Right ventricle myocardium inferior (tissue), 1 donor: ENCODE measurements at places on chromosomes 11 and 22. TPM values are rescaled to one million over a fixed set of nuclear protein-coding genes. Genes with fewer than 3 reads are reported as not detected.

DNA sequence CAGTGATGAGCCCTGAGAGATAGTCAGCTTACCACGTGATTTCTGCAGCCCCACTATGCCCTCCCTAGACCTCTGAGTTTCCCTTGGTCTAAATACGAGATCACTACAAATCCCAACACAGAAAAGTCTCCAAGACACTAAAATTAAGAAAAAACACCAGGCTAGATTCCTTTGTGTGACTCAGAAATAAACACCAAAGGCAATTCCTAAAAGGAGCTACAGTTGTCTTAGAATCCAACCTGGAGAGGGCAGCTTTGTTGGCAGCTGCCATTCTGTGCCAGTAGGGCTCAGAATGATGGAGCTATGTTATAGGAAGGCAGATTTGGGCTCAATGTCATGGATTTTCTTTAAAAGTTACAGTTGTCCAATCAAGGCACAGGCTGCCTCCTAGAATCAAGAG is 37.1 kb upstream of the HMGXB4 start:
- DNase-seq = no peak

DNA sequence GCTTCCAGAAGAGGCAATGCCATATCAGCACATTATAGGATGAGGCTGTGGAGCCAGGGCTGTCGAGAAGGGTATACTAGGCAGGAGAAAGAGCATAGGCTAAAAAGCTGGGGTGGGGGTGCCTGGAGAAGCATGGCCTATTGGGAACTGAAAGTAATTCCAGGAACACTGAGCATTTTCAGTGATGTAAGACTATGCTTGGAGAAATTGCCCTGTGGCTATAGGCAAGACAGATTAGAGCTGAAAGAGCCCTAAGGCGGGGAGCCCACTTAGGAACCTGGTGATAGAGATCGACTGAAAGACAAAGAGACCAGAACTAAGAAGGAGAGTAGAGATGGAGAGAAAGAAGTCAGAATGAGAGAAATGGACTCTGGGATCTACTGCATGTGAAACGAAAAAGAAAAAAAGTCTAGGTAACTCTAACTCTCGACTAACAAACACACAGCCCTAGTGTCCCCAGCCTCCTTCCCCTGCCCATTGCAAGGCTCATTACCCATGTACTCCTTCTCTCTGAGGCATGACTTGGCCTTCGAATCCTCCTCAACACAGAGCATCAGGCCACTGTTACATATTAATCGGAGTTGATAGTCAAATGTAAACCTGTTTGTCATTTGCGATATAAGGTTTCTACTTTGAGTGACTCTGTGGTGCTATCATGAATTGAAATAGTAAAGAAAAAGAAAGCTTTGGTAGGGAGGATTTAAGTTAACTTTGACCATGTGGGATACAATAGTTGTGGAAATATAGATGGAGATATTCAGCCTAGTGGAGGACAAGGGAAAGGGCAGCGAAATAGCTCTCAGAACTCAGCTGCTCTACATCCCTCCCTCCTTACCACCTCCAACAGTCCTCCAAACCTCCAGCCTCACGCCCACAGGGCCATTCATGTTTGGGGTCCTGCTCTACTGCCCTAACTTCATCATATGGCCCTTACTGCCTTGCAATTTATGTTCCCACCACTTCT is 52.3 kb upstream of the BMAL1 start:
- DNase-seq = no peak

DNA sequence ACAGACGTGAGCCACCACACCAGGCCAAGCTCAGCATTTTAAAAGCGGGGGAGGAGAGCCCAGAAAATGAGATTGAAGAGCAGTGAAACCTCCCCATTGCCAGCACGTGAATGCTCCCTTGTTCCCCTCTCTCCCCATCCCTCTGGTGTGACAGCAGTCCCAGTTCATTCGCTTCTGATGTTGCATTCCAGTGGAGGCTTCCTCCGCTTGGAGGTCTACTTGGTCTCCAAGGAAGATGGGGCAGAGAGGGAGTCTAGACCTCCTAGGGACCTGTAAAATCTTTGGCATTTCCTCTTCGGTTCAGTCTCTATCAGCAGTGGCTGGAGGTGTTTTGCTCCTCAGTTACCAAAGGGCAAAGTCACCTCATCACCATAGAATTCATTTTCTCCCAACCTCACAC is 30.2 kb upstream of the EP300 start:
- no peak for DNase-seq

DNA sequence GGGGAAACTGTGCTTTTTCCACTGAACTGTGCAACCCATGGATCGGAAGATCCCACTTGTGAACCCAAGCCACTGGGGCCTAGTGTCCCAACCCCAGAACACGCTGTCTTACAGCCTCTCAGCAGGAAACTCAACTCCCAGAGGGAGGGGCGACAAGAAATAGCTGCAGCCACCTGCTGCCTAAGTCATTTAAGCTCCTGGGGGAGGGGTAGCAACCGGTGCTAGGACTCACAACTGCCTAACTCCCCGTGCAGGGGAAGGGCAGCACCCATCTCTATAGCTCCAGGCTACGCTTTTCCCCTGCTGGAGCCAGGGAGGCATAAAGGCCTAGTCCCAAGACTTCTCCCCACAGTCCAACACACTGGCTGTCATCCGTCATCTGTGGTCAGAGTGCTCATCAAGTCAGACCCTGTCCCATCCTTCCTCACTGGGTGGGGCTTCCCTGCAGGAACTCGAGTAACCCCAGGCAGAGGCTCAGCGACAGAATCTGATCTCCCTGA is 363.0 kb downstream of the LUZP2 start:
- no peak for DNase-seq

- no peak for DNase-seq
Measured at GRCh38 chr22:48045369-48045768, 1282.9 kb downstream of the TBC1D22A start.

Gene SCN3B
- 1.2 TPM for total RNA-seq
